ENCODE measurements at places on chromosomes 11 and 22.

DNA sequence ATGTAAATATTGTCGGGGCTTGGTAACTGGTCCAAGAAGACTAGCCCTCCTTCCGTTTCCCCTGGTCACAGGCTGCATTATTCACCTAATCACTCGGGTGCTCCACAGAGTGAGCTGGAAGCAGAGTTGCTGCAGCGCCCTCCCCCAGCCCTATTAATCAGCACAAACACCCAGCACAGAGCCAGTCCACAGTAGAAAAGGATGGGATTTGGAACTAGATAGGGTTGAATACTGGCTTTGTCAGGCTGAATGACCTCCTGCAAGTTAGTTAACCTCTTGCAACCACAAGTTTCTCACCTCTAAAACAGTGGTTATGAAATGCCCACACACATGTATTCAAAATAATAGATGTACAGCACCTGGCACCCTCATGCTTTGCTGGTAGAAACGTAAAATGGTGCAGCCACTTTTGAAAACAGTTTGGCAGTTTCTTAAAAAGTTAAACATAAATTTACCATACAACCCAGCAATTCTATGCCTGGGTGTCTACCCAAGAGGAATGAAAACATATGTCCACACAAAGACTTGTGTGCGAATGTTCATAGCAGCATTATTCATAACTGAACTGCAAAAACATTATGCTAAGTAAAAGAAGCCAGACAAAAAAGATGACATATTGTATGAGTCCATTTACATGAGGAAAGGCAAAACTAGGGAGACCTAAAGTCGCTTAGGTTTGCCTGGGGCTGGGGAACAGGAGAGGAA, 31.7 kb upstream of the APLP2 start:
- DNase-seq = no peak

DNA sequence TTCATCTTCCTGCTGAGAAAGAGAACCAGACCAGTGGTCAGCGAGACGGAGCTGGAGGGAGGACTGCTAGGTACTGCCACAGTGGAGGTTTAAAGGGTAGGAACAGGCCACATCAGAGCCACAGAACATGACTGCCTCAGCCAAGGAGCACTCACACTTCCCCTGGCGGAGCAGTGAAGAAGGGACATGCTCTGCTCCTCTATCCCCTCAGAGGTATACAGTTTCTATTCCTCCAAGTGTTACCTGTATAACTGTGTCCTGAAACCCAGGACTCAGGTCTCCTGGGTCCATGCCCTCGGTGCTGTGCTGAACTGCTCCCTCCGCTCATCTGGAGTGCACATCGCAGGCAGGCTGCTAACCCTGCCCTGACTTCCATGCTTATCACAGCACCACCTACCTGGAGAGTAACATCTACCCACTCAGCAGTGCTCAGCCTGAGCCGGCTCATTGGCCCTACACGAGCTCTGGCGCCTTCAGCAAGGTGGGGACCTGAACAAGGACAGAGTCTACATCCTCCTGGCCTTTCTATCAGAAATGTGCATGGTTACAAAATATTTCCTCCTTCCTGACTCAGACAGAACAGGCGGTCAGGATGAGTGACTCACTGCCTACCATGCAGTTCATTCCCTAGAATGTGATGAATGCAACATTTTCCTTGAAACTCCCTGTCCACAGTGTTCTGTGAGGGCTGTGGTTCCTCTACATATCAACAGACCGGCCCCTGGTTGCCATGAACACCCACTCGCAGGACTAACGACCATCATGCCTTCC, 52.9 kb downstream of the C11orf58 start:
- no peak for DNase-seq

- DNase-seq = no peak
Measured at GRCh38 chr22:49882519-49883293, 29.1 kb downstream of the ZBED4 start.

- DNase-seq = no peak
Measured at GRCh38 chr11:114077482-114078305, 18.2 kb downstream of the ZBTB16 start.
